Stimulated activated CD4-positive, alpha-beta T cell treated with anti-CD3 and anti-CD28 coated beads, Interleukin-15, amount 100 ng/mL, for 24 hours (primary cell): ENCODE measurements at places on chromosomes 12 and 14.
A peak's percentile ranks its signal among the peaks of the same experiment; 100 is the strongest.

- no peak for DNase-seq
Measured at GRCh38 chr12:10847744-10848143, 1.5 kb downstream of the PRR4 start.

DNA sequence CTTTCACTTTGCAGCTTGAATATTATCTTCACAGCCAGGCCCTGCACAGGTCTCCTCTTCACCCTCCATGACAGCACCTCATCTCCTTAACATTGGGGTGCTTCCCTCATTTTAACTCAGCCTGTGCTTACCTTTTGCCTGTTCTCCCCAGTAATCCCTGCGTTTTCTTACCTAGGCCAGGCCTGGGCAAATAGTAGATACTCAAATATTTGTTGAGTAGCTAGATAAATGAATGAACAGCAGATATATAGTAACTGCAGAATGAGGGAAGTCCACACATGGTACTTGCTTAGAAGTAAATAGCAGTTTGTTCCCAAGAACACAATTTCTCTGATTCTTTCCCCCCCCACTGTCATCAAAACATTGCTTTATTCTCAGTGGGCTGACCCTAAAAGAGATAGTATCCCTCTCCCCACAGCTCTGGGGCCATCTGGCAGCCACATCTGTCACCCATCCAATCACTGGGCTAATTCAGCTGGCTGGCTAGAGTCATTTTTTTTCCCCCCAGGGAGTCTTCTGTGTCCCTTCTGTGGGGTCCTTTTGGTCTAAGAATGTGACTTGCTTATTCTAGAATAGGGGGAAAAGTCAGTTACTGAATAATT, 43.2 kb downstream of the APPL2 start:
- no peak for DNase-seq

DNA sequence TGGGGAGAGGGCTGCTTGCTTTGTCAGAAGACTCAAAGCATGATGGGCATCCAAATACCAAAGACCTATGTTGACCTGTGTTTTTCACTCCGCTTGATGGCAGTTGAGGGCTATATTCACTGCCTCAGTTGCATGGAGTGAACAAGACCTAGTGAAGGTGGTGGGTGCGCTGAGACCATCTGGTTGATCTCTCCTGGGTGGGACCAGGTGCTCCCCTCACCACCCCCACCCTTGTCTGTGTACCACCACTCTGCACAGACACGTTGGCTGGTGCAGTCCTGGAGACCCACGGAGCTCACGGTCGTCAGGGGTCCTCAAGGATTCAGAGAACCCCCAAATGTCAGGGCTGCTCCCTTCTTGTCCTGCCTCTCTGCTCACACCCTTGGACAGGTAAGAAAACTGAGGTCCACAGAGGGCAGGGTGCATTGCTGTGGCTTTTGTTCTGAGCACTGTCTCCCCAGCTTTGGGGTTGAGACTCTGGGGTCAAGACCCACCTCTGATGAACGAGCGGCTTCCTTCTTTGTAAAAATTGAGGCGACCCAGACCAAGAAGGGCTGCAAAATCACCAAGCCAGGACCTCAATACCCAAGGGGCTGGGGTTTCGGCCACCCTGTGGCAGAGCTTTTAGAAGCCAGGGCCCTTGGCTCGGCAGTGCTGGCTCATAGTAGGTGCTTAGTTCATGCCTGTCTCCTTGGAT, 166.3 kb upstream of the RTL1 start:
- no peak for DNase-seq

DNA sequence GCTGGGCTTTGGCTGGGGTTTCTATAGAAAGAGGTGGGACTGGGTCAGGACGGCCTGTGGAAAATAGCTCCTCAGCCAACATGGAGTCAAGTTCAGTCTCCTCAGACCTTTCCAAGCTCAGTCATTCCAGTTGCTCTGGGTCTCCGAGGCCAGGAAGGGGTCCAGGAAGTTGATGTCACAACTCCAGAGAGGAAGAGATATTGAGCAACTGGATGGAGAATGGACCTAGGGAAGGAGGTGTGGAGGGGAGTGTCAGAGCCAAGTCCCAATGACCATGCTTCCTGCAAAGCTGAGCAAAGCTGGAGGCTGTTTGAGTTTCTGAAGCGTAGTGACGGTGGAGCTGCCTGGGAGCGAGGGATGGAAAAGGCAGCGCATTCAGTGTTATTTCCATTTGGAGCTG, 86.1 kb downstream of the SLC24A4 start:
- no peak for DNase-seq

GRCh38 chr12:107485731-107486130, 199.9 kb upstream of the PWP1 start:
- no peak for DNase-seq

DNA sequence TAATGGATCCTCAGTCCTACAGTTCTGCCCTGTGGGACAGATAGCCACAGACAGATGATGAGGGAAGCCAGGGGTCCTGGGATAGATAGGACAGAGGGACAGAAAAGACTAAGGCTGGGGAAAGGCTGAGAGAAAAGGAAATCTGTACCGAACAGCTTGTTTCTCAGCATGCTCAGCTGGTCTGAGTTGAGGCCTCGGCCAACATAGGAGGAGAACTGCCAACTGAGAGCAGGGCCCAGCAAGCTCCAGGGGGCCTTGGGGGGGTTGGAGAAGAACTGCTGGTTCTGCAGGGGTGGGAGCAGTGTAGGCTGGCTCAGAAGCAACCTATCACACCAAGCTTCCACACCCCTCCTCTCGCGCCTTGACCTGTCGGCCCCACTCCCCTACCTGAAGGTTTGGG, 10.1 kb downstream of the IL23A start:
- DNase-seq = no peak

DNA sequence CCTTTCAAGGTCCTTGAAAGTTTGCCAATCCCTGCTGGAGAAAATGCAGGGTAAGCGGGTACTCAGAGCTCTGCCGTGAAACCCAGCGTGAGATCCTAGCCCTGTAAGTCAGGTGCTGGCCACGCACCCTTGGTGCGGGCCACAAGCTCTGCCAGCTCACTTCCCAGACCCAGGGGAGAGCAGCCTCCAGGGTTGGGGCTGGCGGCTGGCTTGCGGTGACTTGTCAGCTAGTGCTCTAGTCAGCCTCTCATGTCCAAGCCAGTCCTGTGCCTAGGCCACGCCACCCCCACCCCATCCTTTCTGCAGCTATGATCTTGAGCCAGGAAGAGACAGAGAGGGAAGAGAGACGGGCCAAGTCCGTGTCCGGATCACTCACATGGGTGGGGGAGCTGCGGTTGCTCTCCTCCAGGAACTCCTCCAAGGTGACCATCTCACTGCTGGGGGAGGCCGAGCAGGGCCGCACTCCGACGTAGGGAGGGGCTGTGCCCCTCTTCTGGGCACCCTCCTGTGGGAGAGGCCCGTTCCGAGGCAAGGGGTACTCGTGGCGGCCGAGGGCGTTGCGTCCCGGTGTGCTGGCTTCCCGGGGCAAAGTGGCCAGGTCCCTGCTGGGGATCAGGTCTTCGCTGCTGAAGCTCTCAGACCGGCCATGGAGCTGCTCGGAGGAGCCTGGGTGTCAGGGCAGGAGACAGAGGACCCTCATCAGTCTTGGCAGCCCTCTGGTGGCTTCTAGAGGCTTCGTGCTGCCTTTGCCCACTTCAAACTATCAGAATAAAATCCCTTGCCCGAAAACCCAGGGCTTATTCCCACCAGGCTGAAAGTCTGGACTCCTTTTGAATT, 33.3 kb upstream of the GPR68 start:
- no peak for DNase-seq

GRCh38 chr14:68886109-68886434, 93.0 kb downstream of the ACTN1 start:
- no peak for DNase-seq

DNA sequence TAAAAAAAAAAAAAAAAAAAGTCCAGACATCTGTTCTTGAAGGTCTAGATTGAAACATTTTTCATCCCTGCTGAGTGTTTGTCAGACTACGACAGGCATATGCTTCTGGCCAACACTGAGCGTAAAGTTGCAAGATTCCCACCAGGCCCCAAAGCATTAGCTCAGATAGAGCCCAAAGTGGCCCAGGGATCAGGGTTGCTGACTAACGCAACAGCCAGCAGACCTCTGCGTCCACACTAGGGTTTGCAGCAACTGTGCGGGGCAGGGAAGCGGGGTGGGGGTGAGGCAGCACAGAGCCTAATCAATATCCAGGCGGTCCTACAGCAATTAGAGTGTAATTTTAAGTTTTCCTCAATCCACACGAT, 55.7 kb downstream of the SSH1 start:
- no peak for DNase-seq

DNA sequence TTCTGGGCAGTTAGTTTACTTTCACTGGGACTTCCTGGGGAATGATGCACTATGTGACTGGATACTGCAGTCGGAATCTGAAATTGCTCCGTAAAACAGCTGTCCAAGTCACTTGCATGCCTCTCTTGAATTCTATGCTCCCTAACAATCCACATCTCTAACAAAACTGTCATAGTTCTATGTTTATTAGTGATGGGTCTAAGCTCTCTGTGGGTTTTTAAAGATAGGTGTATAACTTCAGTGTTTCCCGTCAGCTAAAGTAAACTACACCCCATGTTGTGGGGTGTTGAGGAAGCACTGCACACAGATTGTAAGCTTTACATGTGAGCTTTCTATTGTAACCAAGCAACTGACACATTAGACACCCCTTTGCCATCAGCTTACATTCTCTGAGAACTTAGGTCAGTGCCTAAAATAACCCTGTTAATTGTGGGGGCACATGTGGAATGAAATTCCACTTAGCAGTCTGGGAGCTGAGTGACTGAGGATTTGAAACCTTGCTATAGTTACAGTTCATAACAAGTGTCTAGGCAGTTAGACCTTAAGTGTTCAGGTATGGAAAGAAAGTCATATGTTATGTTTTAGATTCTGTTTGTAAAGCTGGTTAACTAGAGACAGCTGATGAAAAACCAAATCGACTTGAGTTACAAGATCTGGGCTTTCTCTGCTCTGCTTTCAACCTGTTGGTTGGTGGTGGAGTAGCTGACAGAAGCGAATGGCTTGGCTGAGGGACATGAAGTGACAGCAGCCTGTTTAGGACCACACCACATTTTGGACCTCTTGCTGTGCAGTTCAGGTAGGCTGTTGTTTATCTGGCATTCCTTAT, 165.7 kb downstream of the AKAP6 start:
- no peak for DNase-seq

DNA sequence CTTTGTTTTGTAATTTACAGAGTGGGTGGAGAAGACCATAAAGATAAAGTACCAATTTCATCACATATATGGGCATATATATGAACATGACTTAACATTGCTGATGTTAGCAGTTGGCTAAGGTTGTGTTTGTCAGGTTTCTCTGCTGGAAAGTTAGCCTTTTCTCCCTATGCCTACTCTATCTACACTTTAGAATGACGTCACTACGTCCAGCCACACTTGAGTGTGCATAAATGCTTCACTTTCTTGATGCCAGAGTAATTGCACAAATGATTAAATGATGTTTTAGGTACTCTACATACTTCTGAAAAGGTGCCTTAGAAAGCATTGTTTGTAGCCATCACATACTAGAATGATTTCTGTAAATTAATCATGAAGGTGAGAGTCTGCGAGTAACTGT, 759.2 kb upstream of the MGAT4C start:
- no peak for DNase-seq

DNA sequence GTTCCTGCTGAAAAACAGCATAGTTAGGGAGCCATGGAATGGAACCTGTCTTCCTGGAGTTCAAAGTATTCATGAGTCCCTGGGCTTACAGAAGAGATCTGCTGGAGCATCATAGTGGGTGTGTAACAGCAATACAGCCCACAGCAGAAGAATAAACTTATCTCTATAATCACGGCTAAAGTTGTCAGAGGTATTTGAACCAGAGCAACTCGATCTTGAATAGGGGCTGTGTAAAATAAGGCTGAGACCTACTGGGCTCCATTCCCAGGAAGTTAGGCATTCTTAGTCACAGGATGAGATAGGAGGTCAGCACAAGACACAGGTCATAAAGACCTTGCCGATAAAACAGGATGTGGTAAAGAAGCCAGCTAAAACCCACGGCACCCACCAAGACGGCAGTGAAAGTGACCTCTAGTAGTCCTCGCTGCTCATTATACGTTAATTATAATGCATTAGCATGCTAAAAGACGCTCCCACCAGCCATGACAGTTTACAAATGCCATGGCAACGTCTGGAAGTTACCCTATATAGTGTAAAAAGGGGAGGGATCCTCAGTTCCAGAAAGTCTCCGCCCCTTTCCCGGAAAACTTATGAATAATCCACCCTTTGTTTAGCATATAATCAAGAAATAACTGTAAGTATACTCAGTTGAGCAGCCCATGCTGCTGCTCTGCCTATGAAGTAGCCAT, 223.4 kb downstream of the PCNX1 start:
- no peak for DNase-seq

DNA sequence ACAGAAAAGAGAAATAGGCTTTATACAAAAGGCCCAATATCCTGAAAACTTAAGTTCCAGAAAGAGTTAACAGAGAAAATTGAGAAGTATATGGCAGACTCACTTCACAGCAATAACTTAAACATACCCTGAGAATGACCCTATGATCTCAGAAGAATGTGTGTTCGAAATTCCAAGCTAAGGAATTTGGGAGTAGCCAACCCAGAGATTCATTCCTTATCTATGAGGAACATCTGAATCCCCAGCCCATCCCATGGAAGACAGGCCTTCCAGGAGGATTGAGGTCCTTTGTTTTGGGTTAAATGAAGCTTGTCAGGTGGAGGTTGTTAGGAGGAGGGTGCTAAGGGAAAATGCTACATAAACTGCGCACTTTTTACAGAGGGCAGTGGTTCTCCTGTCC, 7.5 kb upstream of the SAV1 start:
- DNase-seq = no peak

- peak; percentile 49 for DNase-seq
Measured at GRCh38 chr14:39469094-39469710, 37.0 kb upstream of the FBXO33 start.

- DNase-seq = no peak
Measured at GRCh38 chr12:58919231-58920101, 838 bp downstream of the LRIG3 start.

DNA sequence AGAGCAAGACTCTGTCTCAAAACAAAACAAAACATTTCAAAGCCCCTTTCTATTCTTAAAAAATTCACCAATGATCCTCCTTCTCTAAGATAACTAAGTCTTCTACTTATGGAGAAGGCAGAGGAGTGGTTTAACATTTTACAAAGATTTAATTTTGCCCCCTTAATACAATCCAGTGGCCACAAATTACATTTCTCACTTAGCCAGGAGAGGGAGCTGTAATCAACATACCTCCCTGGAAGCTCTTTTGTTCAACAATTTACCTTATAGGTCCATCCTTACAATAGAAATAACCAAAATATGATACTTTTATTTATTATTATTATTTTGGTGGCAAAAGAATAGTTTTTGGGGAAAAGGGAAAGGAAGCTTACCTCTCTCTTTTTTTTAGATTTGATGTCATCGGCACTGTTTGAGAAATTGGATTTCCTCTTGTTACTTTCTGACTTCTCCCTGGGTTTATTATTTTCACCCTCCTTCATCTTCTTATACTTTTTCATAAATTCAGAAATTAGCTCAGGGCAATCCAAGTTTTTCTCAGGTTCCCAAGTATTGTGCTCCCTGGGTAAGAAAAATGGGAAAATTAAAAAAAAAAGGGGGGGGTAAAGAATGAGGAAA, 28.1 kb downstream of the CBX5 start:
- DNase-seq = no peak

DNA sequence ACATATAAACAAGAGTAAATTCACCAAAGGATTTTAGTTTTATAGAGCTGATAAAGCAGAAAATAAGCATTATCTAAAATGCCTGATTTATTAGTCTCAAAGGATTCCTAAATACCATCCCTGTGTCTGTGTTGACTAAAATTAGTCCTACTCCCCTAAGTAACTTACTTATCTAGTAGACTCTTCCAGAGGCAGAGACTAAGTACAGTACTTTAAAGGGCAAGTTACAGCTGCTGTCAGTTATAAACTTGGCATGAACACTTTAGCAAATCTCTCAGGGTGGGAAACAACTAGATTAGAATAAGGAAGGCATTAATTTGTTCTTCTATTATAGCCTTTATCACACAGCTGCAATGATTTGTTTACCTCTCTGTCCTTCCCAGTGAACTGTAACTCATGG, 46.0 kb downstream of the ATP2B1 start:
- no peak for DNase-seq
